Naive thymus-derived CD4-positive, alpha-beta T cell (primary cell): ENCODE measurements at places on chromosomes 3 and 15.

DNA sequence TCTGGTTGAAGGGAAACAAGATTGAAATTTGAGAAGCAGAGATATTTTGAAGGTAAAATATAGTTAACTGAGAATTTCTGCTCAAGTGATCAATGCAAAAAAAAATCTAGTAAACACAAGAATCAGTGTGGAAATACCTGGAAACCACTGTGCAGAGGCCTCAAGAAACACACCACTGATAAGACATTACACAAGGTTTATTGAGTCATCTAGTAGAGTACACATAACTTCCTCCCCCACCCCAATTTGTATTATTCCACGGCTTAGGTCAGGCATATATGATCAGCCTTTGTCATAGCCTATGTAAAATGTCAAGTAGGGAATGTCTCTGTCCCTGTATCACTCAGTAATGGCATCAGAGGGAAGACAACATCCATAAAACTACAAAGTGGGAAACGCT lies 447.8 kb upstream of the BCHE start:
- no peak overlapping the region for H3K4me3 ChIP-seq
- DNase-seq: no peak
- H3K27me3 ChIP-seq: no peaks in the 10 kb centered on the region
- H3K36me3 ChIP-seq: no peaks in the 10 kb centered on the region
- H3K27ac ChIP-seq: no peak overlapping the region

DNA sequence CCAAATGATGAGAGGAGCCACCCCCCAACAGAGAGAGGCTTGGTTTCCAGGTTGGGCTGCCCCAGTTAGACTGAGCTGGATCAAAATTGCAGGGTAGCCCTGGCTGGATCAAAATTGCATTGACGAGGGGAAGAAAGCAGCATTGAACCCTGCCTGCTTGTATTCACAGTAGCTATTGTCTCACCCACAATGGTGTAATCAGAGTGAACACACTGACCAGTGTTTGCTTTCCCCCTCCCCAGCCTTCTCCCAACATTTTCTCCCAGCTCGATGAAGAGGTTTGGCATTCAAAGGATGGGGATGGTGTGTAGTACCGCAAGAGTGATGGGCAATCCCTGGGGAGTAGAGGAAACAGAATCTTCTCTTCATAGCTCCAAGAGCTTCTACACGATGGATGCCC lies 223.8 kb downstream of the ADAMTS9 start:
- no peaks in the 10 kb centered on the region for H3K27me3 ChIP-seq
- H3K36me3 ChIP-seq: no peaks in the 10 kb centered on the region
- H3K4me1 ChIP-seq: no peaks in the 10 kb centered on the region
- H3K4me3 ChIP-seq: no peak overlapping the region
- no peak for DNase-seq
- no peak overlapping the region for H3K27ac ChIP-seq

- H3K36me3 ChIP-seq: no peaks in the 10 kb centered on the region
- no peak overlapping the region for H3K4me3 ChIP-seq
- DNase-seq: no peak
- no peaks in the 10 kb centered on the region for H3K4me1 ChIP-seq
- no peaks in the 10 kb centered on the region for H3K27me3 ChIP-seq
- H3K27ac ChIP-seq: no peak overlapping the region
These were observed 21.7 kb upstream of the HACD2 start for GRCh38 chr3:123606527-123606926.

DNA sequence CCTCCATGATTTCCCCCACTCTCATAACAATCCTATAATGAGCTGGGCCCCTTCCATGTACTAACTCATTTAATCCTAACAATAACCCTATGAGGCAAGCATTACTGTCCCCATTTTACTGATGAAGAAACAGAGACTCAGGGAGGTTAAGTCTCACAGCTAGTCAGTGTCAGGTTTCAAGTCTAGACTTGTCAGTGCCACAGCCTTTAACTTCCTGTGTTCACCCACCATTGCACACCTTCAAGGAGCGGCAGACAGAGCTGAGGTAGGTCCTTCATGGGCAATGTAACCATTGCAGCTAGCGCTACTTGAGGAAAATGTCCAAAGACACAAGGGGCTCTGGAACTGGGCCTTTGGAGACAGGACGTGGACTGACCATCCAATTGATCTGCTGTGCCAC lies 105.8 kb upstream of the CTNNB1 start:
- H3K36me3 ChIP-seq: no peaks in the 10 kb centered on the region
- H3K4me3 ChIP-seq: no peak overlapping the region
- H3K4me1 ChIP-seq: no peaks in the 10 kb centered on the region
- H3K27me3 ChIP-seq: no peaks in the 10 kb centered on the region
- H3K27ac ChIP-seq: no peak overlapping the region
- DNase-seq: no peak
